Foreskin melanocyte (primary cell): ENCODE measurements at places on chromosomes 5 and 9.
A peak's percentile ranks its signal among the peaks of the same experiment; 100 is the strongest.

GRCh38 chr9:114216976-114217375 lies 61.6 kb downstream of the COL27A1 start:
- no peak for DNase-seq

GRCh38 chr5:179261301-179262125 lies 83.7 kb downstream of the ADAMTS2 start:
- no peak for DNase-seq

DNA sequence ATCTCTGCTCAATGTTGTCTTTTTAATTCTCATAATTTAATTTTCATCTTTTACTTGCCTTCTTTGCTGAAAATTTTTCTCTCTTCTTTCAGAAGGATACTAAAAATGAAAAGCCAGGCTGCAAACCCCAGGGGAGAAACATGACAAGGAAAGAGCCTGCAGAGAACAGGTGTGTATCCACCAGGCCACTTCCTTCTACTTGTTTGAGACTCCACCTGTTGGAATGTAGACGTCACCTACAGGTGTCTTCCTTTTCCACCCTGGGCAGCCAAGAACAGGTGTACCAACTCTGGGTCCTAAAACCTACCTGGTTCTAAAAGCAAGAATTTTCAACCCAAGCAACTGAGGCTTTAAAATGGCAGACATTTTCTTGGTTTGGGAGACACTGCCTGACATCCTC lies 166.8 kb downstream of the ATP10B start:
- DNase-seq = no peak

- DNase-seq = no peak
Measured at GRCh38 chr5:53478411-53479044, 1.9 kb upstream of the FST start.

DNA sequence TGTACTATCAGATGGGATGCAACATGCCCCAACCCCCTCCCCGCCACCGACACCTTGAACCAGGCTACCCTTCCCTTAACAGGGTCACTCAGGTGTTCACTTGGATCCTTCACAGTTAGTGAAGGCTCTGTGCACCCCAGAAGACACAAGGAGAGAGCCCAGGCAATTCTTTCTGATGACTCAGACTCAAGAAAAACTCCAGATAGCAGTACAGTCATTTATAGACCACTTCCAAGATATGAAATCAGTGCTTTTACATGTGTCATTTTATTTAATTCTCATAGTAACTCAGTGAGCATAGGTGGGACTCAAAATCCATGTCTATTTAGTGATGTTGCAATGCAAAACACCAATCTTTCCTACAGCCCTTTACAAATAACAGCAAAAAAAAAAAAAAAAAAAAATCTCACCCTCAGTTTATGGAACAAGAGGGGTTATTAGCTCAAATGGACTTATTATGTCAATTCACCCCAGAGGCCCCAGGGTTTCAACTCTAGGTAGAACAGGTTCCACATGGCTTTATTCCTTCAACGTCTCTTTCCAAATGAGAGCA lies 71.9 kb downstream of the FOXD1 start:
- no peak for DNase-seq

DNA sequence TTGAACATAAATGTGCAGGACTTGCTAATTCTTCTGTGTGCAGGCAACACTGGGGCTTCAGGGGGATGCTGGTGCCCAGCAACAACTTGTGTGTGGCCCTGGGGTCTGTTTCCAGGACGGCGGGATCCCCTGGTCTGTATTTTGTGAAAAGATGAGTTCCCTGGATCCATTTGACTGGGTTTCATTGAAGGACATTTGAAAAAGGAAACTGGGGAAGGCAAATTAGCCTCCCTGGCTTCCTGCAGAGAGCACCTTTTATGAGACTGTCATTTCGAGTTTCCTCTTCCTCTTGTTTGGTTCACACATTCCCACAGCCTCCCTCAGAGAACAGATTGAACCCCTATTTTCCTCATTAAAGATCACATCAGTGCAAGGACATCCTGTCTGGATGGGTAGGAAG lies 63.1 kb downstream of the FOXI1 start:
- no peak for DNase-seq

DNA sequence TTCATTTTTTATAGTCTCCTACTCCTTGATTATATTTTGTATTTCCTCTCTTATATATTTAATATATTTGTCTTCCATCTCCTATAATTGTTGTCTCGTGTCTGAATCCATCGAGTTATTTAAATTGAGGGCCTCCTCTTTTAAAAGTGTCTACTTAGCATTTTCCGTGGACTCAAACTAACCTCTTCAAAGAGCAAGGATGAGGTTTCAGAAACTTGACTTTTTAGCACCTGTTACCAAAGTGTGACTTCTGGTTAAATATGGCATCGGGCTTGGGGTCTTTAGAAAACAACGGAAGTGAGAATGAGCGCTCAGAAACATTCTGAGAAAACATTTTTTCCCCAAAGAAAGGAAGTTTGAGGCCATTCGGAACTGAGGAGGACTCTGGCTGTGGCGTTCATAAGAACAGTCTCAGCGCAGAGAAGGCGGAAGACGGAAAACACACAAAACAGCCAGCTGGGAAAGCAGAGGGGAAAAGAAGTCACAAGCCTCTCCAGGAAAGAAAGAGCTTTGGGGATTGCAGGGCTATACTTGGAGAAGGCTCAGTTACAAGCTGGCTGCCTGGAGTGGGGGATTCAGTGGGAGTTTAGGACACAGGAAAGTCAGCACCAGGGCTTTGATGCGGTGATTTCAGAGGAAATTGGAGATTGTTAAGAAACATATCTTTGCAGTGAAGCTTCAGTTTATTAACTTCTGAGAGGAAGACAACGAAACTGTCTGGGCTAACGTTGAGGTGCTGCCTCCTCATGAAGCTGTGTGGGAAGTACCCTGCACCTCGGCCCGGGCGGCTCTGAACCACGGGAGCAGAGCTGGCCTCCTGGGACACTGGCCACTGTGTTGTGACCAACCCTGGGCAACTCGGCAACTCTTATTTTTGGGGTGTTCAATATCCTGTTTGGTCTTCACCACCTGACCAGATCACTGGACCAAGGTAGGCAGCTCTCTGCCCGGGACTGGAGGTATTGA lies 25.1 kb upstream of the IRX2 start:
- no peak for DNase-seq

DNA sequence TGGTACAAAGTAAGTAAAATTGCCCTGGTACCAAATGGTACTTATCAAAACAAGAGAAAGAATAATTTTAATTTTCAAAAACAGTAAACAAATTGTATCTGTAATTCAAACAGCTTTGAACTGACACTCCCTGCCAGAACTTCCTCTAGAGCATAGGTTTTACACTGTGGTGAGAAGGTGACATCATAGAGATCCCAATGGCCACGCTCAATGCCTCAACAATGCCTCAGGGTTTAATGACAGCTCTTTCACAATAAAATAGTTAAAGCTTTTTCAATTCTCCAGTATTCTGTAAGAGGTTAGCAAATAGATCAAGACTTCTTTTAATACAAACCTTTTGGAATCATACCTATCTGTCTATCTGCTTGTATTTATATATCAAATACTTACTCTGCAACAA lies 437.1 kb downstream of the PRR16 start:
- DNase-seq = no peak

- DNase-seq = no peak
Measured at GRCh38 chr5:22431840-22432239, 421.3 kb downstream of the CDH12 start.

GRCh38 chr9:100394032-100394695 lies 32.8 kb upstream of the MSANTD3 start:
- DNase-seq = no peak

DNA sequence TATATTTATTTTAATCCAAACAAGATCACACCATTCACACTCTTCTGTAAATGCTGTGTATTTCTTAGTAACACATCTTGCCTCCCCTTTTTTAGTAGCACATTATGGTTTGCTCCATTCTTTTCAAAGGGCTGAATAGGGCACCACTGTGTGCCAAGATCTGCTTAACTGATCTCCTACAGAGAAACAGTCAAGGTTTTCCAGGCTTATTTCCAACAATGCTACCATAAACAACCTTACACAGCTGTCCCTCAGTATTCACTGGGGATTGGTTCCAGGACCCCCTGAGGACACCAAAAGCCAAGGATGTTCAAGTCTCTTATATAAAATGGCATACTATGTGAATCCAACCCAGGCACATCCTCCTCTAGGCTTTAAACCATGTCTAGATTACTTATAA lies 16.5 kb downstream of the GOLM1 start:
- DNase-seq = no peak

- DNase-seq = peak; percentile 20
Measured at GRCh38 chr5:14143841-14144585, 871 bp downstream of the TRIO start.

DNA sequence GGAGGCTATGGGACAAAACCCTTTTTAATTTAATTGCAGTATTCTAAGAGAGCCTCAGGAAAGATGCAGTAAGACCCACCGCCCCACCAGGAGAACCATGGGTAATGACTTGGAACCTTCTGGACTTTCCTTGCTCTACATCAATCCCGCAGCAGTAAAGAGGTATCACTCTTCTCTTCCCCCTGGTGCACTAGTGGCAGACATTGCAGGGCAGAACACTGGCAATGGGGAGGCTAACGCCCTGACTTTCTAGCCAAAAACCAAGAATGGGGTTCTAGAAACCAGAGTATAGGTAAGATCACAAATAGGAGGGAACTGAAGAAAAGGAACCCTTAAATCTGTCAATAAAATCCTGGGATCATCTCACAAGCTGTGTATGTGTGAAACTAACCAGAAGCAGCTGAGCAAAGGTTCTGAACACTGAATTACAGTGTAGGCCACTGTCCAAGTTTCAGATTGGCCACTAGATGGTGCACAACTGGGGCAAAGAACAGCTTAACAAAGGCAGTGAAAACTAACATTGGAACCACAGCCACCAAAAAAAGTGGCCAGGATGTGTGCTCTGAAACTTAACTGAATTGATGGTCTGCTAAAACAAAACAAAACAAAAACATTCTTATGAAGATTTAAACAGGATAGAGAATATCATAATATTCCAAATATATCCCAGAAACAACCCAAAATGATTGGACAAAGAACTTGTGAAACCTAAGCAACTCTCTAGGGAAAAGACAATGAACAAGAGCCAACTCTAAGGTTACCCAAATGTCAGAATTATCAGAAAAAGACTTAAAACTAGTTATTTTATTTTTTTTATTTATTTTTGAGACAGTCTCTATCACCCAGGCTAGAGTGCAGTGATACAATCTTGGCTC lies 6.6 kb upstream of the FAM151B start:
- DNase-seq = peak; percentile 68

- DNase-seq = no peak
Measured at GRCh38 chr5:96741891-96742309, 65.8 kb downstream of the ERAP1 start.

GRCh38 chr5:93423300-93423699 lies 157.7 kb downstream of the NR2F1-AS1 start:
- DNase-seq = no peak

DNA sequence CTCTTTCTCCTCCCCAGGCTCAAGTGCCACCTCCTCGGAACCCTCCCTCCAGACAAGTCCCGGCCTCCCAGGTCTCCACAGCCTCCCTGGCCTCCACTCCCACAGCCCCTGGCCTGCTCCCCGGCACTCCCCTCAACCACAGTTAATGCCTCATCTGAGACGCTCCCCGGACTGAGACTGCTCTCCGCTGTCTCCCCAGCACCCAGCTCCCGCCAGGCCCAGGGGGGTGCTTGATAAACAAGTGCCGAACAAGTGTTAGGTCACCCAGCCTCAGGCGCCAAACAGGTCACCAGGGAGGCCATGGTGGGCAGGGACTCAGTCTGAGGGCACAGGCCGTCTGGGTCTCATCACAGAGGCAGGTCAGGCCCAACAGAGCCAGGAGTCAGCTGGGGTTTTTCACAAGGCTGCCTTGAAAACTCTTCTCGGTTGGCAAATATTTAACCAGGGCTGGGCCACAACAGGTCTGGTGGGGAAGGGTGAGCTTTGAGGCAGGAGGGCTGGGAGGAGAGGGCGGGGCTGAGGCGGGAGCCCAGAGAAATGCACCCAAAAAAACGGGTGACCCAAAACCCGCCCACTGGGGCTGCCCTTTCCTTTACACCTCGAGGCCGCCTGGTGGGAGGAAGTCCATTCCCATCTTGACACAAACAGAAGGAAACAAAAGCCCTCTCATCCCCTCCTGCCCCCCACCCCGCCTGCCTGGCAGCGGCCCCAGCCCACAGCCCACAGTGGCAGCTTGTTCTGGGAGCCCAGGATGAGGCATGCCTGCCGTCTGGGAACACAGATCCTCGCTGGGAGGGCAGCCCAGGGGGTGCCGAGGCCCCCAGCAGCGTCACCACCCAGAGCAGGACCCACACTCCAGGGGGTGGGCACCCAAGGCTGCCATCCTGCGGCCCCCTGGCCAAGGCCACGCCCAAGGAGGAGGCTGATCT lies 66.6 kb upstream of the STXBP1 start:
- DNase-seq = peak; percentile 84

GRCh38 chr9:30758726-30759446 lies 1625.6 kb upstream of the ACO1 start:
- DNase-seq = no peak

- DNase-seq = no peak
Measured at GRCh38 chr5:24472518-24472917, 172.3 kb downstream of the CDH10 start.

GRCh38 chr5:119031011-119031886 lies 39.6 kb upstream of the DMXL1 start:
- DNase-seq = no peak

DNA sequence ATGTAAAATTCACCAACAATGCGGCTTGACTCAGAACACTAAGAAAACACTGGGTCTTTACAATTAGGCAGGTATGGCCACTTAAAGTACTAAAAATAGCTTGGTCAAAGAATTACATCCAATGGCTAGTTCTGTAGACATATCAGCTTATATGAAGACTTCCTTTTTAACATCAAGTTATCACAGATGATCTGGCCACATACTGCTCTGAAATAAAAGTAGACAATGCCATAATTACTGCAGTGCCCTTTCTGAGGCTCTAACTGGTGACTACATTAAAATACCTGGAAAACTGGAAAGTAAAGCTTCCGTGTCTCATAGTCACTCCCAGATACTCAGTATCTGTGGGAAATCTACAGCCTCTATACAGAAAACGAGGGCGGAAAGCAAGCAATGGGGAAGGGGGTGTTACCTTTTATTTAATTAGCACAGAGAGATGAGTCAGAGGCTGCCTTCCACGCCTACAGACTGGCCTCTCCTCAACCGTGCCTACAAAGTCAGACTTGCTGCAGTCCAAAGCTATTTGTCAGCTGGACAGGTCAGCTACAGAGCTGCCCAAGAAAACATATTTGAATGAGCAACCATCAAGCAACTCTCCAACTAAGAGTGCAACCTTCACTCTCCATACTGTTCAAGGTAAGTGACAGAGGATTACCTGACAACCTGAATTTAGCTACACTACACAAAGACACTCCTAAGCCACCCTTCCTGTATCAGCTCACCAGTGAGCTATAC lies 8.7 kb downstream of the SERINC5 start:
- DNase-seq = no peak

GRCh38 chr5:172607213-172607793 lies 33.8 kb upstream of the NEURL1B start:
- DNase-seq = no peak

- no peak for DNase-seq
Measured at GRCh38 chr5:147713550-147714295, 68.8 kb downstream of the JAKMIP2 start.

DNA sequence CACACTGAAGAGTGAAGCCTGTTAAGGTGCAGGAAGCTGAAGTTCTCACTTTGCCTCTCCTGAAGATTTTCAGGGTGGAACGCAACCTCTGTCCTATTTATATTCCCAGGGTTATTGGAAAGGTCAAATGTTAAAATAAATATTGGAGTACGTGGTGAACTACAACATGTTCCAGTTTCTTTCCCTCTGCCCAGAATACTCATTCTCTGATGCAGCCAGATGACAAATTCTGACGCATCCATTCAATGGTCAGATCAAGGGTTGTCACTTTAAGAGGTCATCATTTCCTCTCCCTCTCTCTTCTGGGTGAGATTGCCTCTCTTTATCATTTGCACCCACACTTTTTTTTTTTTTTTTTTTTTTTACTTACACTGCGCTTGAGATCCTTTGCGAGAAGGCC lies 277.1 kb downstream of the BRINP1 start:
- no peak for DNase-seq
